ENCODE measurements at places on chromosomes 6 and 20.

DNA sequence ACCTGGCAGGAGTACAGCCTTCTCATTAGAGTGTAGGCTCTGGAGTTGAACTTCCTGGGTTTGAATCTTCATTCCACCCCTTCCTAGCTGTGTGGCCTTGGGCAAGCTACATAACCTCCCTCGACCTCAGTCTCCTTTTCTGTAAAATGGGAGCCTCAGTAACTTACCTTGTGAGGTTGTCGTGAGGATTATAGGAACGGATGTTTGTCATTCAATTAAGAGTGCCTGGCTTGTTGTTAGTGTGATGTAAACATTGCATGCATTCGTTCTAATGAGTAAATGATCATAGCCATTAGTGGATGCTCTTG is 45.2 kb downstream of the TOX2 start:
- DNase-seq = no peak

DNA sequence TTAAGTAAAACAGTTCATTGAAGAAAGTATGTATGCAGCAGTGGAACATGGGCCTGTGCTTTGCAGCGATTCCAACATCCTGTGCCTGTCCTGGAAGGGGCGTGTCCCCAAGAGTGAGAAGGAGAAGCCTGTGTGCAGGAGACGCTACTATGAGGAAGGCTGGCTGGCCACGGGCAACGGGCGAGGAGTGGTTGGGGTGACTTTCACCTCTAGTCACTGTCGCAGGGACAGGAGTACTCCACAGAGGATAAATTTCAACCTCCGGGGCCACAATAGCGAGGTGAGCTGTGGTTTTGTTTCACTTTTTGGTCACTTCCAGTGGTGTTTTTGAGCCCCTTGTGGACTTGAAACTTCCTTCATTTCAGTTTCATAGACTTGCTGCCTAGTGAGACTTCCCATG is 1.7 kb downstream of the TULP4 start:
- DNase-seq = no peak

DNA sequence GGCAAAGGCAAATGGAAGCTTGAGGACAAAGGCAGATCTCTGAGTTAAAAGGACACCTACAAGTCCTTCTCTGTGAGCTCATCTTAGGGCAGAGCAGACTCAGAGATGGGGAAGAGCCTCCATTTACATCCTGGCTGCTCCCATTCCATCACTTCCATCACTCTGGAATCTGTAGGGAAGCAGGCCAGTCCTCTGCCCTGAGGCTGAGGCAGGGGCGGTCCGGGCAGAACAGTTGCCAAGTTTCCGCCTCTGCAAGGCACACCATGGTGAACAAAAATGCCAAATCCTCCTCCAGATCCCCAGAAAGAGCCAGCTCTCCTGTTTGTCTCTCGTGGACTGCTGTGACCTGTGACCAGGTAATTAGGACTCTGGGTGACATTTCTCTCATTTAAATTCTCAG is 209.6 kb upstream of the SSTR4 start:
- DNase-seq = no peak

- DNase-seq = peak; percentile 87
Observed at GRCh38 chr6:42555477-42556457, 8.1 kb upstream of the UBR2 start.

DNA sequence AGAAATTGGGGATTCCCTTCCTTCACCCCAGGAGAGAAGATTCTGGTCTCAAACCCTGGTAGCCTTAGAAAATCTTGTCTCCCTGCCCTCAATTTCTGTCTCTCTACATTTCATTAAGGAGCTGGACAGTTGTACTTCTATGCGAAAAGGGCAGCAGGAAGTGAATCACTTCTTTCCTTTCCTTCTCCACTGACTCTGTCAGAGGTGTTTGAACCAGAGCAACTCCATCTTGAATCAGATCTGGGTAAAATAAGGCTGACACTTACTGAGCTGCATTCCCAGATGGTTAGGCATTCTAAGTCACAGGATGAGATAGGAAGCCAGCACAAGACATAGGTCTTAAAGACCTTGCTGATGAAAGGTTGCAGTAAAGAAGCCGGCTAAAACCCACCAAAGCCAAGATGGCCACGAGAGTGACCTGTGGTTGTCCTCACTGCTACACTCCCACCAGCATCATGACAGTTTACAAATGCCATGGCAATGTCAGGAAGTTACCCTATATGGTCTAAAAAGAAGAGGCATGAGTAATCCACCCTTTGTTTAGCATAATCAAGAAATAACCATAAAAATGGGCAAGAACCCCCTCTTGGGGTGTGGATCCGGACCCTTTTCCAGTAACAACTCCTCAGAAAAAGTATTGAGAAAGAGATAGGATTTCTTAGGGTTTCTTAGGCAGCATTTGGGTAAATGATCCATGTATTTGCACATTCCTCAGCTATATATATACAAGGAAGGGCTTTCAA is 95.8 kb upstream of the PLCB4 start:
- DNase-seq = no peak

DNA sequence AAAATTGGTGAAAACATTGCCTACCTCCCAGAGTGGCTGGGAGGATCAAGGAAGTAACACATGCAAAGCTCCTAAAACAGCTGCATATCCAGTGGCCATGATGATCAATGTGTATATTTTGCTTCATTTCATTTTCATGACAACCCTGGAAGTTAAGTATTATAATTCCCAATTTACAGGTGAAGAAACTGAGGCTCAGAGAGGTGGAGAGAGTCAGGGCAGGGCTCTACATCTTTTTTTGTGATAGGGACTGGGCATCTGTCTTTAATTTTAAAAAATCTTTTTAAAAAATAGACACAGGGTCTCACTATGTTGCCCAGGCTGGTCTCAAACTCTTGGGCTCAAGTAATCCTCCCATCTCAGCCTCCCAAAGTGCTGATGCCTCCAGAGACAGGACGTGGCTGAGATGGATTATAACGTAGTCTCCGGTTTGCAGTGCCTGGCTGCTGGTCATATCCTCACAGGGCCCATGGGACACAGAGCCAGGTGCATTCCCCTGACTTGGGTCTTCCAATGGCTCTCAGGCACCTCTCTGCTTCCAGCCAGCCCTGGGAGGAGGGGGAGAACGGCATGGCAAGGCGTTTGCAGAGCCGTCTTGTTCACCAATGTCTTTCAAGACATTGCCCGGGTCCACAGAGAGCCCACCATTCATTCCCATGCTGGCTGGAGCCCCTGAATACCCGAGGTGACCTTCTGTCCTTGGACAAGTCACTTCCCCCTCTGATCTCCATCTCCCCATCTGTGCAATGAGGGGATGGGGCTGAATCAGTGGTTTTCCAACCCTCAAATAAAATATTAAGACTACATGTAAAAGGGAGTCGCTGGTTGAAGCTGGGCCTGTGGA is 38.3 kb downstream of the HNF4A start:
- no peak for DNase-seq
